AG04450 (cell line): ENCODE measurements at places on chromosomes 2 and 18.

GRCh38 chr2:231795525-231796327 lies 9.5 kb downstream of the COPS7B start:
- peak; percentile 34 for DNase-seq

DNA sequence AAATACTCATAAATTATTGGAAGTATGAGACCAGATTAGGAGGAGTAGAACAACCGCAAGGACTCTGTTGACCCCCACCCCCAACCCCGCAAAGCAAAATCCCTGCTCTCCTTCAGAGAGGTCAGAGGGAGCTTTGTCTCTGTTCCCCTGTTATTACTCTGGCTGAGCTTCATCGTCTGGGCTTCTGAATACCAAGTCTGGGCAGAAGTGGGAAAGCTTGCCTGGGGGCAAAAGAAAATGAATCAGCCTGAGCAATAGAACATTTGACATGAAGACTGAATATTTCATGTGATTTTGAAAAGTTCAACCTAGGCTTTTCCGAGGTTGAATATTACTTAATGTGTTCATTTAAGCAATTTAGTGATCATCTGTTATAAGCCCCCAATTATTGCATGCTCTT lies 114.6 kb upstream of the ARHGAP28 start:
- no peak for DNase-seq

- no peak for DNase-seq
Measured at GRCh38 chr2:217289907-217290280, 430.0 kb upstream of the TNP1 start.

DNA sequence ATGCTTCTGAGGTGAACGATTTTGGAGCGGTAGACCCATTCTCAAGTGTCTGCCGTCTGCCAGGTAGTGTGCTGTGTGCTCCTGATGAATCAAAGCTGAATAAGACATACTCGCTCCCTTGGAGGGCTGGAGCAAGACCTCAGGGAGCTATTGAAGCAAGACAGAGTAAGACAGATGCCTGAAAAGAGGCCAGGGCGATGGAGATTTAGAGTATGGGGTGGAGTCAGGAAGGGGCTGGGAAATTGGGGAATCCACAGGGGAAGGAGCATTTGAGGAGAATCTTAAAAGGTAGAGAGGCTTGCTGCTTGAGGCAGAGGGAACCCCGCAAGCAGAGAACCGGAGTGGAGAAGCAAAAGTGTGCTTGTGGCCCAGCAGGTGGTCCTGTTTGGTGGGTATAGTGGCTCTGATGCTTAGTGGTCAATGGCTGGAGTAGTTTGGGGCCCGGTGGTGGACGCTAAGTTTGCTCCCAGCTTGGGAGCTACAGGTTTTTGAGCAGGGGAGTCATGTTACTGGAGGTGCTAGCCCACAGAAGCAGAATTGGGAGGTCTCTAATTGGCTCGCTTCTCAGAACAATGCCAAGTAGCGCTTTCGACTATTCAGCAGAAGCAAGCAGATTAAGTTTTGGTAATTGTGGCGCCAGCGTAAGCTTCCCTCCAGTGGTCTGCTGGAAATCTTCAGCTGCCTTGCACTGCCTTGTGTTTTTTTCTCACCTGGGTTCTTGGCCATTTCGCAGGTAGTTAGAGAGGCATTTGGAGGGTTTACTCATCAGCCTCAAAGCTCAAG lies 2.0 kb downstream of the CNNM4 start:
- no peak for DNase-seq

DNA sequence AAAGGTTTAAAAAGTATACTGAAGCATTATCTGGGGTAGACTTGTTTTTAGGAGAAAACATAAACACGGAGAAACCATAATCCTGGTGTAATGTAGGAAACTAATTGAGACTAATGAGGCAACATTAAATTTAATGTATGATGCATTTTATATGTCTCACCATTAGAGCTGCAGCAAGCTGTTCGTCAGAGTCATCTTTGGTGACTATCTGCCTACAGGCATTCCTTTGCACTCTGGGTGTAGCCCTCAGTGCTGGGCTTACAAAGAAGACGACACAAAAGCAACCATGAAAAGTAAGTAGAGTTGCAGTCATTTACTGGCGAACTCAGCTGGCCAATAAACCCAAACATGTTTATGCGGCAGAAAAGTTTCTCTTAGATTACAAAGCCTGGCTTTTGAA lies 415.3 kb upstream of the ZEB2 start:
- no peak for DNase-seq

DNA sequence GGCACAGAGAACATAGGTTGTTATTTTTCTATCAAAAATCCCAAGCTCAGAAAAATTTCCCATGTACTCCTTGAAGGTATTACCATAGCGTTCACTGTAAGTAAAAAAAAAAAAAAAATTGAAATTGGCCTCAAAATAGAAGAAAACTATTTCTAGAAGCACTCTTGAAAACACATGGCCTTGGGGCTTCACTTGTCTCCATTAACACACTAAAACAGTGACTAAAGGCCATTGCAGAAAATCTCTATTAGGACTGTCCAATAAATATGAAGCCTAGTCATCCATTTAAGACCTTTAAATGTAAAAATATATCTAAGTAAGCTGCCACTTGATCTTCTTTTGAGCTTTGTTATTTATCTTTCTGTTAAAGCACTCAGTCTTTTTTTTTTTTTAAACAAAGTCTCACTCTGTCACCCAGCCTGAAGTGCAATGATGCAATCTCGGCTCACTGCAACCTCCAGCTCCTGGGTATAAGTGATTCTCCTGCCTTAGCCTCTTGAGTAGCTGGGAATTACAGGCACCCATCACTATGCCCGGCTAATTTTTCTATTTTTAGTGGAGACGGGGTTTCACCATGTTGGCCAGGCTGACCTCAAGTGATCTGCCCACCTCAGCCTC lies 35.8 kb downstream of the CCDC68 start:
- no peak for DNase-seq

GRCh38 chr2:42198466-42198865 lies 29.3 kb downstream of the EML4 start:
- no peak for DNase-seq
